Effector memory CD8-positive, alpha-beta T cell (primary cell): ENCODE measurements at places on chromosomes 1 and 21.

- no peak for DNase-seq
Observed at GRCh38 chr1:153474347-153474746, 13.9 kb upstream of the S100A7 start.

DNA sequence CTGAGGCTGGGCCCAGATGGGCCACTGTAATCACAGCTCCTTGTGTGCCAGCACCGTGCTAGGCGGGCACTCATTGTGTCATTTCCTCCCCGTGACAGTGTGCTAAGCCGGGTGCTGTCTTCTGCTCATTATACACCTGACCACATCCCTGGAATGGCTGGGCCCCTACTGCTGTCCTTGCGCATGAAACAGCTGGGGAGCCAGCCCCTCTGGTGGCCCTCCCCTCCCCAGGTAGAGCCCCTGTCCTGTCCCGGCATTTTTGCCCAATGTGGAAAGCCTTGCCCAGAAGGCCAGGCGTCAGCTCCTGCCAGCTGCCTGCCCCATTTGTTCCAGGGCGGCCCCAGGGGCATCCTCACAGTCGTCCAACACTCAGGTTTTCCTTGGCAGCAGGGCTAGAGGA lies 107.4 kb upstream of the CASZ1 start:
- no peak for DNase-seq

GRCh38 chr1:219582865-219583264 lies 30.0 kb downstream of the ZC3H11B start:
- DNase-seq: no peak

- DNase-seq: no peak
Observed at GRCh38 chr1:38083541-38083940, 36.9 kb upstream of the POU3F1 start.

- no peak for DNase-seq
Observed at GRCh38 chr21:15986277-15986676, 256.5 kb downstream of the USP25 start.

GRCh38 chr1:68093737-68094136 lies 43.3 kb upstream of the DIRAS3 start:
- no peak for DNase-seq
